Transverse colon (tissue), 4 donors: ENCODE measurements at places on chromosomes 2 and 18. TPM values are rescaled to one million over a fixed set of nuclear protein-coding genes. Genes with fewer than 3 reads are reported as not detected.

Gene RAX
- not detected for total RNA-seq

Gene TMEM17
- 1.4 TPM for total RNA-seq

Gene SP140
- total RNA-seq = 4.8 TPM

Gene TCF23
- total RNA-seq = not detected

Gene IL36G
- total RNA-seq = not detected

Gene FOXD4L1
- total RNA-seq = not detected

Gene RGPD4
- not detected for total RNA-seq

Gene MRO
- 0.27 TPM for total RNA-seq
